ENCODE measurements at places on chromosomes 12 and 14.
A peak's percentile ranks its signal among the peaks of the same experiment; 100 is the strongest.

DNA sequence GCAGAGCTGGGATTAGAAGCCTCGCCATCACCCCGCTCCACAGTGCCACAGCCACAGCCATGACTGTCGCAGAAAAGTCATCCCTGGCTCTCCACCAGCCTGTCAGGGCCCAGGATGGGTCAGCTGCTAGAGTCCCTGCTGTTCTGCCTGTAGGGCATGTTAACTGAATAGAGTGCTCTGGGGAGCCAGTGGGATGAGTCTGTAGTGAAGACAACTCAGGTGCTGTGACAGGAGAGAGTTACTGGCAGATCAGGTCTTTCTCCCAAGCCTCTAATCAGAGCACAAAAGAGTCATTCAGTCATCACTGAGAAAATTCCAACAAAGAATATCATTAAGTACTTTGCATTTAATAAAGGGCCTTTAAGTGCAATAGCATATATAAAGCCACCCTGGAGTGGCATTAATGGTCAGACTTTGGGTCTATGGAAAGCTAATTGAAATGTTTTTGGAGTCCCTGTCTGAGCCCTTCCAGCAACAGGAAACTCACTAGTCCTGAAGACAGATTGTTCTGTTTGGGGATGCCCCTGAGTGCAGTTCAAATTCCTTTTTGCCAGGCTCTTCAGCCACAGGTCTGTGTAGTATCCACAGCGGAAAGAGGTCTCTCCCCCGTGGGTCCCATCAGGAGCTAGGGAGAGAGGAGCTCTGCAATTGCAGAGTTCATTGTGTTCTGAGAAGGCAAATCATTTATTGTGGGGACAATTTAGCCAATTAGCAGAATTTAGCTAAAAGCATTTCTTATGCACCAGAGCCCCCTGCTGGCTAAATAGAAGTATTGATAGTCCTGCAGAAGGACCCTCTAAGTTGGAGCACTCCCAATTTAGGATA is 45.2 kb upstream of the C14orf132 start:
- DNase-seq: peak; percentile 20

- DNase-seq: no peak
Measured at GRCh38 chr14:94936901-94937685, 167.2 kb upstream of the GSC start.

GRCh38 chr12:15522574-15523187 is 200.4 kb downstream of the PTPRO start:
- no peak for DNase-seq

GRCh38 chr14:91573894-91574837 is 64.1 kb upstream of the PPP4R3A start:
- peak; percentile 80 for DNase-seq

GRCh38 chr14:33035416-33036194 is 96.9 kb downstream of the NPAS3 start:
- DNase-seq: no peak

DNA sequence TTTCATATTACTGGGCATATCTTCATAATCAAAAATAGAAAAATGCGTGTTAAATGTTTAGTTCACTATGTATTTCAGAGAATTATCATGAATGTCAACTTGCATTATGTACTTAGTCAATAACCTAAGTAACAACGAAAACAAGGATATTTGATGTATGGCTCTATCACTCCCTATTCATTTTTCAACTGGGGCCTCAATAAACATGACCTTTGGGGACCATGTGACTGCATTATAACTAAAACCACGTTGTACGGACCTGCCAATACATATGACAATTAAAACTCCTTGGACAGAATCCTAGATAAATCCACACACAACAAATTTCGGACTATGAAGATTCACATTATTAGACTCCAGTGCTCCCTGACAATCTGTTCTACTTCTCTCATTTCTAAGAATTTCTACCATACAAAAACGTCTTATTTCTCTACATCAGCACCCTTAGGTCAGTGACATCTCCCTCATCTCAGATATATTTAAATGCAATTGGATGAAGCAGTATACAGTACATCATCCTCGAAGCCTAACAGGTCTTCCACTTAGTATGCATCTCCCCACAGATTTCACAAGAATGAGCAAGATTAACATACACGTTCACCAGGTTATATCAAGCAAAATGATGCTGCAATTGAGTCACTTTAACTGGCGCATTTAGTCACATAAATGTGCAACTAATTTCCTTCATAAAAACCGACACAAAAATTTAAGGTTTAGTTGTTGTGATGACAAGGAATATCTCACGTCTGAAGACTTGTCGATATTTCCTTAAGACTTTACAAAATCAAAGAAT is 1.5 kb downstream of the UBE2N start:
- no peak for DNase-seq

GRCh38 chr12:112676507-112676906 is 115.0 kb upstream of the RPH3A start:
- no peak for DNase-seq

GRCh38 chr12:113962733-113963132 is 3.4 kb downstream of the RBM19 start:
- DNase-seq: no peak

GRCh38 chr12:119594399-119594730 is 791 bp downstream of the TMEM233 start:
- no peak for DNase-seq

- no peak for DNase-seq
Measured at GRCh38 chr14:54105406-54105805, 148.8 kb upstream of the BMP4 start.

Data from CD8-positive, alpha-beta T cell (primary cell).